ENCODE measurements at places on chromosomes 4 and X.

DNA sequence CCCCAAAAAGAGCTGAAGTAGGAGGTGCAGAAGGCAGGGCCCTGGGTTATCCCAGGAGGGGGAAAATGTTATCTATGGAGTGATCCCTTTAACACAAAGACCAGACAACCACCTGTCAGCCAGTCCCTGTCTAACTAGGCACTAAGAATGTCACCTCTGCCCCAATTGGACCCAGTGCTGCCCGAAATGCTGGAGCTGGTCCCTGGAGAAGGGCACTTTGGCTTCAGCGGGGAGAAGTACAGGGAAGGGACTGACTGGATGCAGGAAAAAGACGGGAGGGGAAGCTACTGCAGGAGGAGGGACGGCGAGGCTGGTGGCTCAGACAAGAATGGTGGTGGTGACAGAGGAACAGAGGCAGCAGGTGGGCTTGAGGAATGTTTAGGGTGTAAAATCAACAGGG lies 17.3 kb downstream of the PHKA2 start:
- no peak for DNase-seq

DNA sequence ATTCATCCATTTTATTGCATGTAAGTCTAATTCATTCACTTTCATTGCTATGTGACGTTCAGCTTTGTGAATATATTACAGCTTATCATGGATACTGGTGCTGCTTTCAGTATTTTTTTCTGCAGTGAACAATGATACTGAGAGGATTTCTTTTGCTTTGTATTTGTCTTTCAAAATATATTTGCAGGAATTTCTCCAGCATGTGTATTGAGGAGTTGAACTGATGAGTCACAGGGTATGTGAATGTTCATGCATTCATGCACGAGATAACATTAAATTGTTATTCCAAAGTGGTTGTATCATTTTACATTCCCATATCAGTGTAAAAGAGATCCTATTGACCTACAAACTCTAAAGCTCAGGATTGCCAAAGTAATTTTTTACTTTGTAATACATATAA lies 283.8 kb upstream of the ARSJ start:
- peak; percentile 84 for DNase-seq

DNA sequence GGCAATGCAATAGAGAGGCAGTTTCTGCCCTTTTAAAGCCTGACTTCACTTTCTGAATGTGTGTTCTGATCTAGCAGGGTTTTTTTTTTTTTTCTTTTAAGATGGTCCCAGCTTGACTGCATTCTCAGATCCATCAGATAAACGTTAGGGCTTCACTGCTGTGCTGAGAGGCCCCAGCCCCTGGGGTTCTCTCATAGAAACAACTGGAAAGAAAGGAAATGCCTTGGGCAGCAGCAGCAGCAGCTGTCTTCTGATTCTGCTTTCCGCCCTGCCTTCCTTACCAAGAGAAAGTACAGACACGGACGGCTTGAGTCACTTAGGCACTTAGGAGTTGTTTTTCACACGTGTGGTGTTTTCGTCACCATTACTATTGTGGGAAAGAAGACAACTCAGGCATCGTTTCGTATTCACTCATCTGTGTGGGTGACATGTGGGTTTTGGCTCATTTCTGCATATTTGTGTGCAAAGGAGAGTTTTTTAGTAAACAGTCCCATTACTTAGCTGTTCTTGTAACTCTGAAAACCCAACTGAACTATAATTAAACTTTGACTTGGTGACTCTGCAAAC lies 172.0 kb downstream of the PTTG2 start:
- peak; percentile 95 for DNase-seq

DNA sequence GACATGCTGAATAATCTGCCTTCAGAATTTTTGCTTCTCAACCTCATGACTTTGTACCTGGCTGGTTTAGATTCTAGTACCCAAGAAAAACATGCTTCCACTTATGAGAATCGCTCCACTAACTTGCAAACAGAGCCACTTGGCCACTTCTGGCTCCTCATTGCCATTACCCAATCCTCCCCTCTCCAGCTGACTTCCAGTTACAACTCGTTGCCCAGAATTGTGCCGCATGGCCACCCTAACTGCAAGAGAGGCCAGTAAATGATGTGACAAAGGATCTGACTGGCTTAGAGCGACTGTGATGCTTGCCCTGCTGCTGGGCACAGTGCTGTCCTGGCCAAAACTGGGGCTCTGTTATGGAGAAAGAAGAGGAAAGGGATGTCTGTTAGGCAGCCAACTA lies 4.0 kb upstream of the DKC1 start:
- no peak for DNase-seq

- DNase-seq = peak; percentile 44
Measured at GRCh38 chrX:119757979-119758730, at the start of gene SOWAHD. Gene SOWAHD, plus strand, starts transcription at chrX:119758588. Its CDS starts 80 bp downstream, at chrX:119758668.

DNA sequence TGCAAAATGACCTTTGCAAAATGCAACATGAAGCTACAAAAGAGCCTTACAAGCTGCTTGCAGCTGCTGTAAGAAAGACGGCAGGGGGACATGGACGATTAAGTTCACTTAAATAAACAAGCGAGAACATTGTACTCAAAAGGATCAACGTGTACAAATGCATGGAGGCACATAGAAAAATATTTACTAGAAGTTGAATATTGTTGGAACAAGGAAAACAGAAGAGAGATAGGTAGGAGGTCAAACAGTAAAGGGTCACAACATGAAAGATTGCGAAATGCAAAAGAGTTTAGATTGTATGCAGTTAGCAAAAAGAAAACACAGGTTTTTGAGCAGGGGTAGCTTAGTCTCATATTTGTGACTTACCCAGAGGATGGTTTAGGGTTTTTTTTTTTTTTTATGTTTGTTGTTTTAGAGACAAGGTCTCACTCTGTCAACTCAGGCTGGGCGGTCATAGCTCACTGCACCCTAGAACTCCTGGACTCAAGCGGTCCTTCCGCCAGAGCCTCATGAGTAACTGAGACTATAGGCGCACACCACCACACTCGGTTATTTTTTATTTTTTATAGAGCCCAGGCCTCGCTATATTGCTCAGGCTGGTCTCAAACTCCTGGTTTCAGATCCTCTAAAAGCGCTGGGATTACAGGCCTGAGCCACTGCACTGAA lies 1.4 kb upstream of the PHF8 start:
- no peak for DNase-seq

GRCh38 chrX:21974011-21974385 lies 33.5 kb downstream of the SMS start:
- DNase-seq = no peak

GRCh38 chr4:185469580-185470154 lies 1.9 kb downstream of the CCDC110 start:
- no peak for DNase-seq

GRCh38 chr4:70721747-70722146 lies at the start of gene RUFY3:
Gene RUFY3, plus strand, starts transcription at chr4:70721964. Its CDS starts 610 bp downstream, at chr4:70722574.
- DNase-seq = peak; percentile 96

- no peak for DNase-seq
Measured at GRCh38 chr4:38891051-38891983, 23.7 kb downstream of the FAM114A1 start.

DNA sequence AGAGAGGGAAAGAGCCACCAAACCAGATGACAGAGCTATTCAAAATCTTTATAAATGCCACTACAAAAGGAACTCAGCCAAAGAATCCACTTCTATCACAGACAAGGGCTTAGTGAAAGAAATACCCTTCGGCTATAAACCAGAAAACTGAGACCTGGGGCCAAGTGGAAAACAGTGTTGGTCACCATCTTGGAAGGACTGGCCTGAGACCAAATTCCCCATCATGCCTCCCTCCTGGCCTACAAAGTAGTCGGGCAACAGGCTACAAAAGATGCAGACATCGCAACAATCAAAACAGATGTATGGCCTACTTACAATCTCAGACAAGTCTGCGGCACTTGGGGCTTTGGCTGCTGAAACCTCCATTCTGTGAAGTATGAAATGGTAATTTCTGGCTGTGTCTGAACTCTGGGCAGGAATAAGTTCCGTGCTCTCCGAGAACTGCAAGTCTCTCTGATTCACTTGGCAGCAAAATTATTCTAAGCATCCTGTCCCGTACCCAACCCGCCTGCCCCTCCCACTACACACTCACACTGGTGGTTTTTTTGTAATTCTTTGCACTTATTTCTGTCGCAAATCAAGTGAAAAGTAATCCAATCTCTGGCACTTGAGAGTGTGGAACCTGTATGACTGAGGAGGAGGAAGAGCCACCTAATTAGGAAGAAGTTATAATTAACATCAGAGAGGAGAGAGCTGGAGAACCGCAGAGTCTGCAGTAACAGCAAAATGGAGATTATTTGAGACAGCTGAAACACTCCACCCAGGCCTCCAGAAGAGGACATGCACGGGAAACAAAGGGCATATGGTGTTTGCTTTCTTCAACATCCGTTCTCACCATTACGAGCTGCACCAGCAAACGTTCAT lies 87.8 kb downstream of the SH3KBP1 start:
- peak; percentile 57 for DNase-seq

All from EH (cell line).